ENCODE measurements at places on chromosomes 12 and 14.

GRCh38 chr14:54148251-54148650, 191.6 kb upstream of the BMP4 start:
- no peak for DNase-seq

DNA sequence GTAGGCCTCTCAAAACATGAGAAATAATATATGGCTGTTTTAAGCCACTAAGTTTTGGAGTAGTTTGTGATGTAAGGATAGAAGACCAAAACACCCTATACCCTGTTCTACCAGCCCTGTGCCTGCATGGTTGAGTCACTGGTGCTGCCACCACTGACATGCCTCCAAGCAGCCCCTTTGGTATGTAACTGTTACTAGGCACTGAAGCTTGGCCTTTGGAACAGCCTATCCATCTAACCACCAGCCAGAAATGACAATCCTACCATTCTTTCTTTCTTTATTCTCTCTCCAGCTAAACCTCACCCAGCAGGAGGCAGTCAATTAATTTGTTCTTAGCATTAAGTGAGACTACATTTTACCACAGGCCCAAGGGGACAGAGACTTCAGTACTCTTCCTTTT, 240.3 kb downstream of the MSRB3 start:
- no peak for DNase-seq

- no peak for DNase-seq
Observed at GRCh38 chr12:53006810-53007309, 604 bp downstream of the EIF4B start.

- no peak for DNase-seq
Observed at GRCh38 chr14:94897082-94897481, 127.2 kb upstream of the GSC start.

GRCh38 chr12:123441523-123442164, 5.2 kb upstream of the RILPL2 start:
- no peak for DNase-seq

GRCh38 chr12:75628916-75629315, 117.5 kb upstream of the KRR1 start:
- DNase-seq = no peak

- DNase-seq = no peak
Observed at GRCh38 chr14:58923751-58924405, 264.6 kb upstream of the DAAM1 start.

DNA sequence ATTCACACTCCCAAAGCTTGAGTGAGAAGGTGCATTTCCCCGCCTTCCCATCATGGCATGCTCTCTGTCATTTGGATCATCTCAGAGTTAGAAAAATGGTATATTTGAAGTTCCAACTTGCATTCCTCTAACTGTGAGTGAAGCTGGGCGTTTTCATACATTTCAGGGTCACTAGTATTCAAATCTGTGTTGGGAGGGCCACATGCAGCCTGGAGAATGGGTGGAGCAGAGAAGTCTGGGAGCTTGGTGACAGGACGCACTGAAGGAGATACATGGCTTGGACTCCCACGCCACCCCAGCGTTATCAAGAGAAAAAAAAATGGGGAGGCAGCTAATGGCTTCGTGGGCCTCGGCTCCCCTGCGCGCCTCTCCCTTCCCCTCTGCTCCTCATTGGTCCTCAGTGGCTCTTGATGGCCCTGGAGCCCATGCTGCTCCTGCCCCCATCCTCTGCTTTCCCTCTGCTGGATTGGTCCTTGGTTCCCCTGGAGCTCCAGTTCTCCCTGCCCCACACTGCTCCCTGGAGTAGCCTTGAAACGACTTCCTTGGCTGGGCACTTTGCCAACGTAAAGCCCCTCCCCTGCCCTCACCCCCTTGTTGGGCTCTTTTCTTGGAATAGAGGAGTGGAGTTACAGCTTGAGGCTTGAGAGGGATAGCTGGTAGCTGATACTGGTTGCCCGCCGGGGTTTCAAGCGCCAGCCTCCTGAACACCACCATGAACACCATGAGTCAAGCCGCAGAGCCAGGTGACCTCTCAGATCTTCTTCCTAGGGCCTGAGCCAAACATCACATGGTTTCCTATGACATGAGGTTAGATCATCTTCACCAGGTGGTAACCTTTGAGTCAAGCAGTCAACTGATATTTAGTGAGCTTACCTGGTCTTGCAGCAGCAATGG, 139.6 kb downstream of the PRKCH start:
- no peak for DNase-seq

DNA sequence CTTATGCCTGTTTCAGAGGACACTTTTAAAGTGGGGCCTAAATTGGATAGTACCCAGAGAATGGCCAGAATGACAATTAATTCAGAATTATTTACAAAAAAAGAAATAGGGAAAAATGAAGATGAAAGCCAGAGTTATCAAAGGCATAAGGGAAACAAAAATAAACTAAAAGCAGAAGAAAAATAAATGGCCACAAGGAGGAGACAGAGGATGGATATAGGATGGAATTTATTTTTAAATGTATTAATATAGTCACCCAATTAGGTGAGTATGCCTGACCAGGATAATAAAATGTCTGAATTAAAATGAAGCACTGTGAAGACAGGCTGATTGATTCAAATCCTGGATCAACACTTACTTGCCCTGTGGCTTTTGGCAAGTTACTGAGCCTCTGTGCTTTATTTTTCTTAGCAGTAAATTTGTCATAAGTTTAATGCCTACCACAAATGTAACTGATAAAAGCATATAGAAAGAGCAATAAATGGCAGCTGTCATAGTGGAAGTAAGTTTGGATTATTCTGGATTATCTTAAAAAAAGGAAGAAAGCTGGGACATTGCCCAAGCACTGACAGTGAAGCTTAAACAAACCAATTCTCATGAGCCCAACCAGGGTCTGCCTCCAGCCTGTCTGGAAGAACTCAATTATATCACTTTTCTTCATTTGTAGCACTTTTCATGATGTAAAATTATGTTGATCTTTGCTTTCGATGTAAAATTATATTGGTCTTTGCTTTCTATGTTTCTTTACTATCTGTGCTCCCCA, 3.5 kb downstream of the CLEC9A start:
- DNase-seq = no peak

DNA sequence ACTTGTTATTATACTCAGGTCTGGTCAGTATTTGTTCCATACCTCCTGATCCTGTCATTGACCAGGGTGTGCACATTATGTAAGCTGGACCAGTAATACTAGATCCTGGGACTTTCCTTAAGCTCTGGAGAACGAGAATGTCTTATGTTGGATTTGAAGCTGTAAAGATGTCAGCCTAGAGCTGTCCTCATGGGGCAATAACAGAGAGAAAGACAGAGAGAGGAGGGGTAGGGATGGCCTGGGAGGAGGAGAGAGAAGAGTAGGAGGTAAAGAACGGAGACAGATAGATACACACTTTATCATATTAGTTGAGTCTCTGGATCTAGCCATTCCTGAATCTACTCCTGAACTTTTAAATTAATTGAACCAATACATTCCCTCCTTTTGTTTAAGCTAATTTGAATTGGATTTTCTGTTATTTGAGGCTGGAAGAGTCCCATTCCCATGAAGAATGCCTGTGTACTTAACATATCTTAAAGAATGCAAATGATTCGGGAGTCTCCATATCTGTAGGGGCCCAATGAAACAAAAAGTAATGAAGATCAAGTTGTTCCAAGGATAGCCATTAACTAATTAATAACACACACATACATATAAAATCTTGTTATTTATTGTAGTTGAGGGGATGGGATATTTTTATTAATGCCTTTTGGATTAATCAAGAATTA, 55.9 kb downstream of the PLEKHA5 start:
- DNase-seq = no peak

GRCh38 chr14:102768223-102769048, 8.8 kb upstream of the TRAF3 start:
- no peak for DNase-seq

DNA sequence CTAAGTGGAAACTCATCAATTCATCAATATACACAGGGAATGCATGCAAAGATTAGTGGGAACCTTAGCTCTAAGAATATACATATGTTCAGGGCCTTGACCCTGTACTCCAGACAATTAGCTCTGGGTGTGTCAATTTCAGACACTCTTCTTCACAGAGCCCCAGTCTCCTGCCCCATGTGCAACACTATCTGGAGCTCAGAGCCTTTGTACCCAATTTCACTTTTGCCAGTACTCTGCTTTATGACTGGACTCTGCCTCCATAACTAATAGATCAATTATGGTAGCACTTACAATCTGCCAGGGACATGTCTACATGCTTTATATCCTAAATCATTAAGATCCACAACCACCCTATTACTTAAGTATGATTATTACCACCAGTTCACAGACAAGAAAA, 152.5 kb upstream of the PLEKHG7 start:
- no peak for DNase-seq

GRCh38 chr12:67068761-67069450, 200.3 kb upstream of the CAND1 start:
- no peak for DNase-seq

DNA sequence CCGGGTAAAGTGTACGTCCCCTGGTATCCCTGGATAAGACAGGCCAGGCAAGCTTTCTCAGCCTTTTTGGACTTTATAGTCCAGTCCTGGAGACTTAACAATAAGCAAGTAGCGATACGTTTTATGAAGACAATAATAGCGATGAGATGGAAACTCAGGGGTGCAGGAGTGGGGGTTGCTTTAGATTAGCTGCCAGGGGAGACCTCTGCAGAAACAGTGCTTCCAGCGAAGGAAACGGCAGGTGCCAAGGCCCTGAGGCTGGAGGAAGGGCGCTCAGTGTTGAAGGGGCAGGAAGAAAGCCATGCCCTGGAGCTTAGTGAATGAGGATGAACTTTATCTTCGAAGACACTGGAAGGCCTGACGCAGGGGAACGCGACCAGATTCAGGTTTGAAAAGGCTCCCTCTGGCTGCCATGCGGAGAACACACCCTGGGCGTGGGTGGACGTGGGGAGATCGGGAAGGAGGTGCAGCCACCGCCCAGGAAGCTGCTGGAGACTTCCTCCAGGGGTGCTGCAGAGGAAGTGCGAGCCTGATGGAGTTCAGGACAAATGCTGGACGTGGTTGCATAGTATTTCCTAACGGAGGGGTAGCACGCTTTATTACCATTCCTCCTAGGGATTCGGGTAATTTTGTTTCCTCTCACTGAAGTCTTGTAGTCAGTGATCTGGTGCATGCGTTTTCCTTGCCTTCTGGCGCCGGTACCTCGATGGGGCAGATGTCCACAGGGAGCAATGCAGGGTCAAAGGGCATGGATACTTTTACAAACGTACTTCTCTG, 26.1 kb upstream of the UBC start:
- no peak for DNase-seq

GRCh38 chr12:3200032-3200617, 122.9 kb downstream of the TSPAN9 start:
- DNase-seq = no peak

- DNase-seq = no peak
Observed at GRCh38 chr12:6699989-6700645, 498 bp downstream of the PIANP start.

DNA sequence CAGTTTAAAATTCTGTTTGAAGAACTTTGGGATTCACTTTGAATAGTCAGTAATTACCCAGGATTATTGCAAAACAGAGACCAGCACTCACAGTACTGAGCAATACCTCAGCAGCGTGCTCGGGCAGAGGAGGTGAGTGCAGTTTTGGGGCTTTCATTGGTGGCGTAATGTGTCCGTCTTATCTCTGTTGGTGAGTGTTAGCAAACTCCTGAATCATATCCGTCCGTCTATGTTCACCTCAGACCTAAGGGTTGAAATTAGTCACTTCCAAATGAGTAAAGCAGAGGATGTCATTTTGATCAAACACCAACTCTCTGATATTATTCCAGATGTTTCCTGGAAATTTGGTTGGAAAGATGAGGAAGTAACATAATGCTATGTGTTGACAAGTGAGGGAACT, 82.8 kb downstream of the BORCS5 start:
- no peak for DNase-seq

DNA sequence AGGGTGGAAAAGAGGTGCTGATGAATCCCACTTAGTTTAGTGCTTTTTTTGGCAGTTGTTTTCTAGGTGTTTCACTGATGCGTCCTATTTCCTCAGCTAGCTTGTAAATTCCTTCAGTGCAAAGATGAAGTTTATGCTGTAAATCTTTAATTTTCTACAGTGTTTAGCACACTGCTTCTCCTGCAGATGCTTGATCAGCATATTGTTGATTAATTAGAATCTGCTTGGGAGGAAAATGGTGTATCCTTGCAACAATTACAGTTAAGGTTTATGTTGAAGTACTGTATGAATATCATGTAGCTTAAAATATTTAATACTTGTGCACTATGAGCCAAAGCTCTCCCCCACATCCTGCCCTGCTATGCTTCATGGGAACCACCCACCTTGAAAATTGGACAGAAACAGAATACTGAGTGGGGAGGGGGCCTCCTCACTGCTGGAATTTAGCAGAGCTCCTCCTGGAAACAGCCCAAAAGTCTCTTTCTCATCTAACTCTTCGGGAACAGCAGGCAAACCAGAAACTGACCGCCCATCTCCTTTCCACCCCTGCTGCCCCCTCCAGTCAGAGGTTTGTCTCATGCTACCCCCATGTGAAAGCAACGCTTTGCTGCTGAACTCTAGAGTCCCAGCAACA, 20.3 kb upstream of the DHRS4 start:
- no peak for DNase-seq

DNA sequence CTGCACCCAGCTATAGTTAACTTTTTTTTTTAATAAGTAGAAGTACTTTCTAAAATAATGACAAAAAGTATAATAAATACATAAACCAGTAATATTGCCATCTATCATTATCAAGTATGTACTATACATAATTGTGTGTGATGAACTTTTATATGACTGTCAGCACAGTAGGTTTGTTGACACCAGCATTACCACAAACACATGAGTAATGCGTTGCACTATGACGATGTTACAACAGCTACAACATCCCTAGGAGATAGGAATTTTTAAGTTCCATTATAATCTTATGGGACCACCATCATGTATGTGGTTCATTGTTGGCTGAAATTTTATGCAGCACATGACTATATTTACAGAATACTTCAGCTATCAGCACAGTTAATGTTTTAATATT, 62.9 kb upstream of the VSX2 start:
- no peak for DNase-seq

DNA sequence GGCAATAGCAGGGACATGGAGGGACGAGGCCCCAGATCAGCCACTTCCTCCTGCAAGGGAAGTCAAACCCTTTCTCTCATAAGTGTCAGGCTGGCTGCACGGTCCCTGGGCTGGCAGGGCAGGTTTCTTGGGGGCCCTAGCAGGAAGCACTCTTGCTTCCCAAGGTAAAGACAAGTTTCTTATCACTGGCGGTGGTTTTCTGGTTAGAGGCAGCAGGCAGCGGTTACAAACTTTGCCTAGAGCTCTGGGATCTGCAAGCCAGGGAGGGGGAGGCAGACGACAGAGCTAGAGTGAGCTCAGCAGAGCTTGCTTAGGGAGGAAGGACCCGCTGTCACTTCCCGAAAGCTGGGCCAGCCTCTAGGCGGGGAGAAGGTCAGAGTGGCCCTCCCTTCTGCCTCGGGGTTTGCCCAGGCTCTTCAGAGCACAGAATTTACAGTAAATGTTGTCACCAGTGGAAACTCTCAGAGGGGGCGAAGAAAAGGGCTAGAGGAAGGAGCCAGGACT, 20.4 kb downstream of the BATF start:
- no peak for DNase-seq

DNA sequence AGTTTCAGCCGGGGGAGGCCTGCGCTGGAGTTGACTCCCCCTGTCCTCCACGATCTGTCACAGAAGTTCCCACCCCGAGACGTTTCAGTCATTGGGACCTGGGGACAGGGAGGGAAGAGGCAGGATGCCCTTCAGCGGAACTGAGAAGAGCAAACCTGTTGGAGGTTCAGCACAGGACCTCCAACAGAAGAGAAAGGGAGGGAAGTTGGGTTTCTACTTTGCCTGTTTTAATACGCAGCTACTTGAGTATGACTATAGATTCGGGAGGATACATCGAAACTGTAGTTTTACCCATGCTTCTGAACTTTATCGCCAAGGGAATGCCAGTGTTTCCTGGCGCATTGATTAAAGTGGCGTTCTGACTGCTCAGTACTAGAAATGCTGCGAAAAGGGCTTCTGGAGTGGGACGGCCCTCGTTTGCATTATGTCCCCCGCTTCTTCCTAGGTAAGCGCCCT, 2.3 kb upstream of the DUSP6 start:
- no peak for DNase-seq

Data from cerebellar nuclear complex (tissue), 1 donor.